Occipital lobe (tissue), 3 donors: ENCODE measurements at places on chromosomes 7 and 10.

DNA sequence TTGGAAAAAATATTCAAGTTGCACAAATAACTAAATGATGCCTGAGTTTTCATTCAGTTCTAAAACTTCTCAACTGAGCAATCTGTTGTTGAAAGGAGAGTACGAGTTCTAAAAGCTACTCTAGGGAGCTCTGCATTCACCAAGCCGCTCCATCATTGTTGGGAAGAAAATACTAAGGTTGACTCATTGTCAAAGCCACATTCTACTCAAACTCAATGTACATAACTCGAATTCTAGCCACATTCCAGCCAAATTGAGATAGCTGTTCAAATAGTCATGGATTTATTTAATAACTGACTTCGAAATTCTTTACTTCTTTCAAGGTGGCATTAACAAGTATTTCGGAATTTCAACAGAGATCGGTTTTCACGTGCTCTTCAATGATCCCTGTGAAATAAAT, 63.4 kb downstream of the KIAA1217 start:
- no peak for DNase-seq

- DNase-seq: no peak
Measured at GRCh38 chr10:33183655-33184054, 150.8 kb downstream of the NRP1 start.

- DNase-seq: no peak
Measured at GRCh38 chr10:129622291-129622690, 155.2 kb downstream of the MGMT start.

- no peak for DNase-seq
Measured at GRCh38 chr10:3397231-3397630, 224.6 kb upstream of the PITRM1 start.

DNA sequence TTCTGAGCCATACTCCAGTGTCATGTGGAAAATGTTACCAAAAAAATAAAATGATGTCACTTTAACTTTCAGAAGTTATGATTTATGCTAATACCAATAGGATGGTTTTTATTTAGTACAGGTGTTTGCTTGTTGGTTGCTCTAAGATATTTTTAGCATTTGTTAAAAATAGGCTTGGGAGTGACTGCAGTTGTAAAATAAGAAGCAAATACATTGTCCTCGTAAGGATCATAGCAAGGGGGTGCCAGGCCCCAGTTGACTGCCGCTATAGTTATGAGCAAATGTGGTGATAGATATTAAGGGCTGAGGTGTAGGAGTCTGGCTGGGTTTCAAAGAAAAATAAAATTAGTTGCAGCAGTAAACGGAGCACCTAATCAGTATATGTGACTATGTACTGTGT, 354.4 kb upstream of the BMPER start:
- no peak for DNase-seq

DNA sequence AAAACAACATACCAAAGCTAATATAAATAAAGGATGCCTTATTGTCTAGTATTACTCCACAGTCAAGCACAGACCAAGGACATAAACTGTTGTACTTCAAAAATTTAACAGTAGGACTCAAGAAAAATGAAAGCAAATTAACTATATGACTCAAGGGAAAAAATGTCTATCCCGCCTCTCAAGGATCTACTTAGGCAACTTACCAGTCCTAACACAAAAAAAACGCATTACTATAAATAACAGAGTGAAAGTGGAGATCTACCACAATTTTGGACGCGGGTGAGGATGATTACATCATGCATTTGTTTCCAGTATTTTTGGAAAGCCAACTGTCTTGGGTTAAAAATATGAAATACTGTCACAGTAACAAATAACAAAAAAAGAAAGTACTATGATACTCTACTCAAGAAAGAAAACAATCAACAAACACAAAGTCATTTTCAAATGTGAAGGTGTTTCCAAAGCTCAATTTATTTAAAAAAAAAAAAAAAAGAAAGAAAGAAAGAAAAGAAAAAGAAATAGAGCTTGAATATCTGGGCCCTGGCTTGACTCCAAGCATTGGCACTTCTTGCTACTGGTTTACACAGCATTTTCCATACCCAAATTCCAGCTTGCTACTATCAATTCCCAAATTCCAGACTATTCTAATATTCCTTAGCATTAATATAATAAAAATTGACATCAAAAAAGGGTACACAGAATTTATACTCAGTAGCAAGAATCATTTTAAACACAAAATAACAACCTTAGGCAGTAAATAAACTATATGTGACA, 99.4 kb downstream of the RSU1 start:
- DNase-seq: no peak

DNA sequence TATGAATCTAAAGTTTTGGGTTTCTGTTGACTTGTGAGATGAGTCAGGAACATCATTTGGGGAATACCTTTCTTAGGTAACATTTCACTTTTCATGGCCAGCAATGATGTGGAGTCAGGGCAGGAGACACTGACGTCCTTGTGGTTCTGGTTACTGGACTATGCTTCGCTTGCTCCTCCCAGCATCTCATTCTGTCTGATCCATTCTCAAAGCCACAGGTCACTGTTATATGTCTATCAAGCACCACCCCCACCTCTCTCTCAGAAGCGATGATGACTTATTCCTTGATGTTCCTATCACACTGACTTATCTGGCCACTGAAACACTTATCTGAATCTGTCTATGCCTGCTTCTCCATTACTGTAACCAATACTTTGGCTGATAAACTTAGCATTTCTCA, 51.6 kb downstream of the TES start:
- DNase-seq: no peak

DNA sequence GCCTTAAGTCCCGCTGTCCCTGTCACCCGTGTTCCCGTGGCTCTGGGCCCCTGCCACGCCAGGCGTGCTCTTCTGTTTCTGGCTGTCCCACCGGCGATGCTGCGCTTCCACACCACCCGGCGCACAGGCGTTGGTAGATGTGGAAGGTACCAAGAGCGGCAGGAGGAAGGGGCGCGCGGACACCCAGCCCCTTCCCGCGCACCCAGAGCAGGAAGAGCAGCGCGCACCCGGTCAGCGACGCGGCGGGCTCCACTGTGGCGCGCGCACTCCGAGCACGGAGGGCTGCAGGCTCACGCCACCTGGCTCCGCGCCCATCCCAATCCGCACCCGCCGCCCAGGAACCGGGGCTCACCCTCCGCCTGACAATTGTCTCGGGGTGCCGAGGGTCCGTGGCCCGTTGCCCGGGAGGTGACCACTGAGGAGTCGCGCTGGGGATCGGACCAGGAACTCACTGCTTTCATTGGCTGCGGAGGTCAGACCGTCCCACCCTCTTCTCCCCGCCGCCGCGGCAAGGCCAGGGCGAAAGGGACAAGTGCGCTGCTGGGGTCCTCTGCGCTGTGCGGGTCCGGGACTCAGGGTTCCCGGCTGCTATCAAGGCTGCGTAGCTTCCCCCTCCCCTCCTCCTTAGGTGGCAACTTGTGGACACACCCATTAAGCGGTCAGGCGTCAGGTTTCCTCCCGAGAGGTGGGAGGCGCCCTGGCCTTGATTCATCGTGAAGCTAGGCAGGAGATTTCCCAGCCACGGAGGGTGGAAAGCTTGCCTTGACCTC, 121.6 kb upstream of the ZNF92 start:
- peak; percentile 54 for DNase-seq

DNA sequence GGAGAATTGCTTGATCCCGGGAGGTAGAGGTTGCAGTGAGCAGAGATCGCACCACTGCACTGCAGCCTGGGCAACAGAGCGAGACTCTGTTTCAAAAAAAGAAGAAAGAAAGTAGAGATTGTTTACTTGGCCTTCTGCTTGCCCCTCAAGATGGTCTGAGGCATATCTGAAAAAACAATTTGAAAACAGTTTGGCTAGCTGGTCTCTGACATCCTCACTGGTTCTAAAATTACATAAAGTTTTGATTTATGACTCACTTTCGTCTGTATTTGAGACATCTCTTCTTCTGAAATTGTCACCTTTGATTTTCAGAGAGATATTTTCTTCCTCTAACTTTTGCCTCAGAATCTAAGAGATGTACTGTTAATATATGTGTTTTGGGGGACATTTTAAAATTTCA, 49.6 kb upstream of the HELLS start:
- no peak for DNase-seq

- DNase-seq: no peak
Measured at GRCh38 chr7:114375907-114376306, 38.7 kb upstream of the FOXP2 start.

- DNase-seq: no peak
Measured at GRCh38 chr7:157444011-157444842, 107.4 kb downstream of the DNAJB6 start.

GRCh38 chr7:103689255-103689654, 243.2 kb upstream of the SLC26A5 start:
- DNase-seq: no peak

DNA sequence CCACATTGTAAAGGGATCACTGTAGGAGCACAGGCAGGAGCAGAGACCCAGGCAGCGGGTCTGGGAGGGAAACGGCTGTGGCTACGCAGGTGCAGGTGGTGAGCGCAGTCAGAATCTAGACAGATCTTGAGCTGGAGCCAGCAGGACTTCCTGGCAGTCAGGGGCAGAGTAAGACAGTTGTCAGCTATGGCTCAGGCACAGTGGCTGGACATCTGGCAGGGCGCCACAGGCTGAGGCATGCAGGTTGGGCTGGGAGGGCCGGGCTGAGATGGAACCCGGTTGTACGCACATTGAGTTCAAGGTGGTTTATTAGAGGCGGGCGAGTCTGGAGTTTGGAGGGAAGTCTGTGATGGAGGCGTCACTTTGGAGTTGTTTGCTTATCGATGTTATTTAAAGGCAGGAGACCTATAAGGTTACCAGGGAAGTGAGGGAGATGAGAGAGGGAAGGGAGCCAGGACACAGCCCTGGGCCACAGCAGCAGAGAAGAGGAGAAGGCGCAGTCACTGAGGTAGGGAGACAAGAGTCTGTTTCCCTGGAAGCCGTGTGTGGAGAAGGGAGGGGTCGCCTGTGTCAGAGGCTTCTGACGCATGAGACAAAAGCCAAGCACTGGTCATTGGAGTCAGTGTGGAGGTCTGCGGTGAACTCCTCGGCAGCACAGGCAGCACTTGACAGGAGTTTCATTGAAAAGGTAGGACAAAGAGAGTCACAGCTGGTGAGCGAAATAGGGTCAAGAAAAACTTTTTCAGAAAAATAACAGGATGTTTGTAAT, 73.8 kb downstream of the LANCL2 start:
- DNase-seq: no peak

DNA sequence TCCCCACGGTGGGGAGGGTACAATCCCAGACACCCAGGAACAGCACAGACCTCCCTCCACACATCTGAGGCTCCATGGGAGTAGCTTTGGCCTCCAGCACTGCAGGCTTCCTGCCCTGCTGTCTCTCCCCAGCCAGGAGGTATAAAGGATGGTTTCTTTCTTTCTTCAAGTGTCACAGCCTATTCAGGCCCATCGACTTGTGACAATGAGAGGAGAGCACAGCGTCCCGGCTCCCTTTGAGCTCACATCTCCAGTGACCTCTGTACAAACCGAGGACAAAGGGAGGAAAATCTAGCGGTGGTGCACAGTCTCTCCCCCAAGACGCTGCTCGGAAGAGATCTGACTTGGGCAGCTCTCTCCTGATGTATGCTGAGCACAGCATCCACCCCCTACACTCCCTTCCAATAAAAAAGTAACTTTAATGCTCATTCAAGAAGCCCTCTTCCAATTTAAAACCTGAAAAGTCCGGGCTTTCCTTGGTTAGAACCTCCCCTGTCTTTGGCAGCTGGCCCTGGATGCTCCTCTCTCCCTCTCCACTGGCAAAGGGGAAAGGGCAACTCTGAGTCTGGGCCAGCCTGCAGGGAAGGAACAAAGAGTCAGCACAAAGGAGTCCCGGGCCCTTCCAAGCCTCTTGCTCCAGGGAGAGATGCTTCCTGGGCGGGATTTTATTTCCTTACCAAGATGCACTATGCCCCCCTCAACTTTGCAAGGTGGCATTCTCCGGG, 18.0 kb downstream of the CHST15 start:
- no peak for DNase-seq

GRCh38 chr7:121874298-121874697, 1.3 kb downstream of the PTPRZ1 start:
- no peak for DNase-seq

DNA sequence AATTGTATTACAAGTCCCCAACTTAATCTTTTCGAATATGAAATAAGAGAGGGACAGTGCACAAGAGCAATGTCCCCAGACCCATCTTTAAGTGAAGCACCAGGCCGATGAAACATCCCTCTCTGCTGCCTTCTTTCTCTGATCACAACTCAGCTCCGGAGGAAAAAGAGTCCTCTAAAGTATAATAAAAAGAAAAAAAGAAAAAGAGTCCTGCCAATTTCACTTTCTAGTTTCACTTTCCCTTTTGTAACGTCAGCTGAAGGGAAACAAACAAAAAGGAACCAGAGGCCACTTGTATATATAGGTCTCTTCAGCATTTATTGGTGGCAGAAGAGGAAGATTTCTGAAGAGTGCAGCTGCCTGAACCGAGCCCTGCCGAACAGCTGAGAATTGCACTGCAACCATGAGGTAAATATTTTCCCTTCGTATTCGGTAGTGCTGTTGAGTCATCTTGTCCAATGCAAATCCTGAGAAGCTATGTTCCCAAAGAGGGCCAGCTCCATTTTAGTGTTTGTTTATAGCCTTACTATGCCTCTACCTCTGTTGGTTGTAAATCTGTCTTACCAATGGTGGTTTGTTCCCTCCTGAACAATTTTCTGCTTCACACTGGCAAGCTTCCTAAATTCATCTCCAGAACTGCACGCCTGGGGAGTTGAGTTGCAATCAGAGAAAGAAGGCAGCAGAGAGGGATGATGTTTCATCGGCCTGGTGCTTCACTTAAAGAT, at the start of gene IFIT2:
Gene IFIT2, plus strand, starts transcription at position 326 of the 725 bp plus-strand sequence. Its CDS starts 78 bp downstream, at position 404.
- peak; percentile 40 for DNase-seq

- no peak for DNase-seq
Measured at GRCh38 chr7:116984511-116984910, 31.2 kb downstream of the ST7 start.

GRCh38 chr7:46162609-46163008, 241.5 kb upstream of the IGFBP3 start:
- DNase-seq: no peak

GRCh38 chr7:22653951-22654350, 73.0 kb upstream of the IL6 start:
- DNase-seq: no peak

- DNase-seq: no peak
Measured at GRCh38 chr7:155984028-155984580, 171.8 kb upstream of the SHH start.

GRCh38 chr10:33612551-33612950, 278.1 kb upstream of the NRP1 start:
- DNase-seq: no peak

DNA sequence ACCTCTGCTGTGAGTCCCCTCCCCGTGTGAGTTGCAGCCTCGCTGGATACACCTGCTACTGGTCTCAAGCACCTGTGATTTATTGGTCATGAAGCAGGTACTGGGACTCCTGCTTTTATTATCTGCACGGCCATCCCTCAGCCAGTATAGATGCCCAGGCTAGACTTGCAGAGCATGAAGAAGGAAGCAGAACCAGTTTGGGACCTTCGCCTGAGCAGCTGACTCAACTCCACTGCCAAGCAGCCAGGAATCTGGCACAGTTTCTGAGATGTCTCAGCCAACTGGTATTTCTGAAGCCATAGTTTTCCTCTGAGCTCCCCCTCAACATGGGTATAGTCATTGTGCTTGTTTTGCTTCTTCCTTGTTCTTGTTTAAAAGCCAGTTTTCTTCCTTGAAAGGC, 28.0 kb upstream of the SLC39A12 start:
- DNase-seq: no peak

GRCh38 chr7:26375726-26376174, 84.1 kb downstream of the SNX10 start:
- DNase-seq: no peak

- DNase-seq: no peak
Measured at GRCh38 chr7:127629268-127629854, 11.4 kb upstream of the PAX4 start.

- DNase-seq: no peak
Measured at GRCh38 chr7:77269360-77270093, 69.9 kb upstream of the FGL2 start.

- DNase-seq: no peak
Measured at GRCh38 chr7:1526271-1526754, 4.2 kb upstream of the MAFK start.
